ENCODE measurements at places on chromosomes 4 and X. TPM values are rescaled to one million over a fixed set of nuclear protein-coding genes. Genes with fewer than 3 reads are reported as not detected.

NPFFR2 gene
- total RNA-seq: not detected

DNA sequence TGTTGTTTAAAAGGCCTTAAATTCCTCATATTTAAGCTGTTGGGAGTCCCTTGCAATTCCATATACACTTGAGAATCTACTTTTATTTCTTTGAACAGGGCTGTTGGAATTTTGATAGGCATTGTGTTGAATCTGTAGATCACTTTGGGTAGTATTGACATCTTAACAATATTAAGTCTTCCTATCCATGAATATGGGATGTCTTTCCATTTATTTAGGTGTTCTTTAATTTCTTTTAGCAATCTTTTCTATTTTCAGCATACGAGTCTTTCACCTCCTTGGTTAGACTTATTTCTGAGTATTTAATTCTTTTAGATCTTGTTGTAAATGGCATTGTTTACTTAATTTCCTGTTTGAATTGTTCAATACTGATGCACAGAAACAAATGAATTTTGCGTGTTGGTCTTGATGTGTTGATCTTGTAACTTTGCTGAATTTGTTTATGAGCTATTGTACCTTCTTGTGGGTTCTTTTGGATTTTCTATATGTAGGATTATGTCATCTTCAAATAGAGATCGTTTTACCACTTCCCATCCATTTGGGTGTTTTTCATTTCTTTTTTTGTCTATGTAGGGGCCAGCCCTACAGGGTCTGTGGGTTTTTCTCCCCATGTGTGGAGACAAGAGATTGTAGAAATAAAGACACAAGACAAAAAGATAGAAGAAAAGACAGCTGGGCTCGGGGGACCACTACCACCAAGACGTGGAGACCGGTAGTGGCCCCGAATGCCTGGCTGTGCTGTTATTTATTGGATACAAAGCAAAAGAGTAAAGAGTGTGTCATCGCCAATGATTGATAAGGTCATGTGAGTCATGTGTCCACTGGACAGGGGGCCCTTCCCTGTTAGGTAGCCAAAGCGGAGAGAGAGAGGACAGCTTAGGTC is 18.2 kb upstream of the CTBP1 start:
- H3K4me1 ChIP-seq: no peaks in the 10 kb centered on the region
- no peaks in the 10 kb centered on the region for H3K27me3 ChIP-seq
- DNase-seq: no peak
- H3K27ac ChIP-seq: no peak overlapping the region
- H3K36me3 ChIP-seq: no peaks in the 10 kb centered on the region

DNA sequence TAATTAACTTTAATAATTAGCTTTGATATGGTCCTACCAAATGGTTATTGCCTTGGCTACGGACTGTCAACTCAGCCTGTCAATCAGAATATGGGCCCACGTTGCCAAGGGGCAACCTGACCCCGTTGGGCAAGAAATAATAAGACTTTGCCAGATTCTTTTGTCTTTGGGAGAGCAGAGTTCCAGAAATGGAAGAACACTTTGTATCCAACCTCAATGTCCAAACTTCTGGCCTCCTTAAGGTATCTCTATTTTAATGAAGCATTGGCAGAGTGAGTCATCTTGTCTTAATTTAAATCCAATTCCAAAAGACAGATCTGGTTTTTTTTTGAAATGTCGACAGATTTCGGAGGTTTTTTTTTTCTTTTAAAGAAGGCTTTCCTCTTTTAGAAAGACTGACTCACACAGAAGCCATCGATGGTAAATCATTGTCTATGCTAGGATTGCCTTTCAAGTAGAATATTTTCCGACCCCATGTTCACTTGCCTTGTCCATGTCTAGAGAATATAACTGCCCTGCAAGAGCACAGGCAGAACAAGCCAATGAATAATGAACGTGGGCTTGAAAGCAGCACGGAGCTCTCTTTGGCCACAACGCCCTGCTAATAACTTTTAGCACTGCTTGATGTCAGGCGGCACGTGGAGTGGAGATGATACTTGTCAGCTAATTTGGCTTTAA is 190.3 kb upstream of the GATB start:
- H3K27me3 ChIP-seq: no peaks in the 10 kb centered on the region
- no peaks in the 10 kb centered on the region for H3K4me1 ChIP-seq
- no peak overlapping the region for H3K4me3 ChIP-seq
- no peaks in the 10 kb centered on the region for H3K36me3 ChIP-seq
- DNase-seq: no peak
- H3K27ac ChIP-seq: no peak overlapping the region

DNA sequence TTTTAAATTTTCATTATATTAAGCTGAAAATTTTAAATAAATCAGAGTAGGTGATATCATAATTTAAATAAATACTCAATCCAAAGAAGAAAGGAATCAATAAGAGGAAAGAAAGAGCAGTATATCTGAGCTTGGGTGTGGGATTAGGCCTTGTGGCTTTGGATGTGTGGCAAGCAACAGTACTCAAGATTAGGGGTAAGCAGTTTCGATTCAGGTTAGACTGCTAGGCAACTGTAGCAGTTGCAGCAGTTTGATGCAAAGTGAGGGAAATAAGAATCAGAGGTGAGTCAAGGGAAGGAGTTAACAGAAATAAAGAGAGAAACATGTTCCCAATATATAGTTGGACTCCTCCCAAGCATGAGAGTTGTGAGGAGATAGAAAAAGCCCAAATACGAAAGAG is 599.6 kb upstream of the KLHL4 start:
- no peaks in the 10 kb centered on the region for H3K36me3 ChIP-seq
- no peak overlapping the region for H3K27ac ChIP-seq
- DNase-seq: no peak
- H3K27me3 ChIP-seq: no peaks in the 10 kb centered on the region
- H3K4me3 ChIP-seq: no peak overlapping the region
- H3K4me1 ChIP-seq: no peaks in the 10 kb centered on the region
